ENCODE measurements at places on chromosomes 16 and 17.

GRCh38 chr16:50234771-50235556, 31.4 kb upstream of the ADCY7 start:
- no peak for DNase-seq

DNA sequence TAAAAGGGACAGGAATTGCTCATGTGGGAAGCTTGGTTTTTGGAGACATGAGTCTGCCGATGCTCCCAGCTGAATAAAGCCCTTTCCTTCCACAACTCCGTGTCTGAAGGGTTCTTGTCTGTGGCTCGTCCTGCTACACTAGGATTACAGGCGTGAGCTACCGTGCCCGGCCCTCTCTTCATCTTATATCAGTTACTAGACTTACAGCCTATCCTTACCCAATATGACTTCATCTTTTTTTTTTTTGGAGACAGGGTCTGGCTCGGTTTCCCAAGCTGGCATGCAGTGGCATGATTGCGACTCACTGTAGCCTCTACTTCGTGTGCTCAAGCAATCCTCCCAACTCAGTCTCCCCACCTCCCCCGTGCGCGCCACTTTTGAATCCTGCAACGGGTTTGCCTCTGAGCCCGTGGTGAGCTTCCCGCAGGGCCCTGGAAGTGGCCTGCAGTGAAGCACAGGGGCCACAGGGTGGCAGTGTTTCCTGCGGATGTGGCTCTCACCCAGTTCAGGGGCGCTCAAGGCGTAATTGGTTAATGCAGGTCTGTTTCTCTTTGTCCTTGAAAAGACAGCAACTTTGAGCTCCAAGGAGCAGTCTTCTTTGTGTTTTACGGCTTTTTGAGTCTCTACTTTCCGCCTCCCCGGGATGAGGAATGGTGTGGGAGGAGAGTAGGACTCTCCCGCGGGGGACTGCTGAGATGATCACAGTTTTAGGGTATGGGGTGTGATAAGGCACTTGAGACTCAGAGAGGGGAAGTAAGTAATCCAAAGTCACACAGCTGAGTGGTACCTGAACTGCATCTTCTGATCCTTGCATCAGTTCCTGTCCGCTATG, 22.7 kb upstream of the GPRC5B start:
- DNase-seq, result peak; percentile 69

DNA sequence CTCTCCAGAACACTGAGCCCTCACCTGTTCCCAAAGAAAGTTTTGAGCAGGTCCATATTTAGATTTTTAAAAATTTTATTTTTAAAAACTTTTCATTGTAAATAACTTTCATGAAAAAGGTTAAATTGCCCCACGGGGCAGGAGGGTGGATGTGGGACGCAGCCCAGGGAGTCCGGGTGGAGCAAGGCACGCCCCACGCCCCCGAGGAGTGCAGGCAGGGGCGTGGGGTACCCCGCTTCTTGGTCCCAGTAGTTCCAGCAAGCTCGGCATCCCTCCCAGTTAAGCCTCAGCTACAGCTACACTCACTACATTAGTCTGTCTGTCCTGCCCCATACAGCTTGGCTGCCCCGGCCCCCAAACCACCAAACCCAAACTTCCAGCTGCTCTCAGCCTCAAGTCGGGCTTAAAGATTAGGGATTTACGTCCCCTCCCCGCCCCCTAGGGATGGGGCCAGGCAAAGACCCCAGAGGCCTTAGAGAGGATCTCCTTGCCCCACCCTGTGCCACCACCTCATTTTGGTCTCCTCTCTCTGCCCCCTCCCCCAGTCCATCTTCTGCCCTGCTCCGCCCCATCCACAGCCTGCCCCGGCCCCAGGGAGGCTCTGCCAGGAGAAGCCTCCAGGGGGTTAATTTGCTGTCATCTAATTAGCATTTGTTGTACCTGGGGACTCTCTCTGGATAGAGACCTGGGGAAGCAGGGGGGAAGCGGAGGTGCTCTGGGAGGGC, 4.6 kb downstream of the FOXJ1 start:
- no peak for DNase-seq

DNA sequence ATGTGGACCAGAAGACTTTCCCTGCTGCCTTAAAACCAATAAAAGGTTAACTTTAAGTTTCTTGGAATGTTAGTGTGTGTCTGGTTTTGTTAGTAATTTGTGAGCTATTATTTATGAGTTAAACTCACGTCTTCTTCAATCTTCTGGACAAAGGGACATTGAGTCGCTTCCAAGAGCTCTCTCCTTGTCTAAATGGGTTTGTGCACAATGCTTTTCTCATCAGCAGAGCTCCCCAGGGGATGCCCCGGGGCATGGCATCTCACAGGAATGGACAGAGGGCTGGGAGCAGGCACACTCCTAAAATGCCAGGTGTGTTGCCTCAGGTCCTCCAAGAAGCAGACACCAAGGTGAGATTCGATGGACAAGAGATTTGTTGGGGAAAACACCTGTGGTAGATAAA, 90.5 kb downstream of the RGS9 start:
- no peak for DNase-seq

DNA sequence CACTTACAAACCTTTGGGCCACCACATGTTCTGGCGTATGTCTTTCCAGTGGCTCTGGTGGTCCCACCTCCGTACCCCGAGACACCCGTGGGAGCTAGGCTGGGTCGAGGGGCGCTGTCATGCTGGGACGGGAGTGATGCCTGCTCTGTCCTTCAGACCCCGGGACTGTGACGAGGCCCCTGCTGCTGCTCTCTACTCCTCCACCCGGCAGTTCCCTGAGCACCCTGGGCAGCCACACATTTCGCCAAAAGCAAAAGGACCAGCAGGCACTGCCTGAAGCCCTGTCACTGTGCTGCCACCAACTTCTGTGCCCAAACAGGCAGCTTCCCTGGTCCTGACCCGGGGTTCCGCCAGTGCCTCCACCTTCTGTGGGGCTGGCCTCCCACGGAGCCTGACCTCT, 15.5 kb downstream of the DOC2B start:
- no peak for DNase-seq

DNA sequence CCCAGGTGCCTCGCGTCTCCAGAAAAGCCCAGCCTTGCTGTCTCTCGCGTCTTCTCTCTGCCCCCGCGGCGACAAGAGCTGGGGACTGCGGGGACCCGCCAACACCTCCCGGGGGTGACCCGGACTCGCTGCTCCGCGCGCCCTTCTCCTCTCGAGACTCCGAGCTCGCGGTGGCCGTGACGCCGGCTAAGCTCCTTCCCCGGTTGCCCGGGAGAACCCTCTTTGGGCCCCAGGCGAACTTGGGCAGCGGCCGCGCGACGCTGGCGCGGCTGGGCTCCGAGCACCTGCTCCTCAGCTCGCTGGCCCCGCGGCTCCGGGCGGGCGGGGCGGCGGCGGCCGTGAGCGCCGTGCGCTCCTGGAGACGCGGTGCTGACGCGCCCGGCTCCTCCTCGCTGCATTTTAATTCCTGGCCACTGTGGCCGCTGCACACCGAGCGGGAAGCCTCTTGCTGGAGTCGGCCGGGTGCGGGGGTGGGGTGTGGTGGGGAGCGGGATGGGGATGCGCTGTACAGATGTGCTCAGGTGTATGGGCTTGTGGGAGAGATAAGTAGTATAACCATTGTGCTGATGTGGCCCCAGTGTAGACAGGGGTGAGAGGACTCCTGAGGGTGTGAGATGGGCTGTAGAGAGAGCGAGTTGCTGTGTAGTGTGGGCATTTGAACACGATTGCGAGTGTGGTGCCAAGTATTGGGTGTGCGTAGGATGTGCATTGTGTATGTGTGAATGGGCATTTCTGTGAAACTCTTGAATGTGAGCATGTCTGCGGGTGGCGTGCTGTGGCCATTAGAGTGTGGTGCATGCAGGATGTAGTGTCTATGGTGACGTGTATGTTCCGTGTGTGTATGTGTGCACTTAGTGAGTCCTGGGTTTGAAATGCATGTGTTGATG, at the start of gene ASIC2:
Gene ASIC2, minus strand, starts transcription at position 315 of the 887 bp plus-strand sequence.
- no peak for DNase-seq

- DNase-seq, result no peak
Measured at GRCh38 chr16:23965137-23965733, 129.5 kb downstream of the PRKCB start.

DNA sequence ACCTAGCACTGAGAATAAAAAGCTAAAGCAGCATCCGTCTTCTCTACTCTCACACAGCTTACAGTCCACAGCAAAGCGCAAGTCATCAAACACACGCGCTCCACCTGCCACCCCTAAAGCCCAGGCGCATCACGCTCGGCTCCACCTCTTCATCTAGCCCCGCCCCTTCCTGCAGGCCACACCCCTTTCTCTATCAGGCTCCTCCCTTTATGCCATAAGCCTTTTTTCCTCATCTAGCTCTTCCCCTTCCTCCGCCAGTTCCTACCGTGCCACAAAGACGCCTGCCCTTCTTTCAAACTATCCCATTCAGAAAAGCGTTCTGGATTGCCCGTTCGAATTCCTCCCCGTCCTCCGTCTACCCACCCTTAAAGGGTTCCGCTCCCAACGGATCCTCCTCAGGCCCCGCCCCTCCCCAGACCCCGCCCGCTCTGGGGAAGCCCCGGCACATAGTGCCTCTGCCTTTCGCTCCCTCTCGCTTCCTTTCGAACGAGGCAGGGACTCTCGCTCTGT, 417 bp downstream of the C16orf46 start:
- DNase-seq, result no peak

GRCh38 chr17:28318759-28319597, at the start of gene TMEM97:
TMEM97 (plus strand) TSS chr17:28319200; CDS start chr17:28319240, 40 bp downstream.
- DNase-seq, result peak; percentile 97

DNA sequence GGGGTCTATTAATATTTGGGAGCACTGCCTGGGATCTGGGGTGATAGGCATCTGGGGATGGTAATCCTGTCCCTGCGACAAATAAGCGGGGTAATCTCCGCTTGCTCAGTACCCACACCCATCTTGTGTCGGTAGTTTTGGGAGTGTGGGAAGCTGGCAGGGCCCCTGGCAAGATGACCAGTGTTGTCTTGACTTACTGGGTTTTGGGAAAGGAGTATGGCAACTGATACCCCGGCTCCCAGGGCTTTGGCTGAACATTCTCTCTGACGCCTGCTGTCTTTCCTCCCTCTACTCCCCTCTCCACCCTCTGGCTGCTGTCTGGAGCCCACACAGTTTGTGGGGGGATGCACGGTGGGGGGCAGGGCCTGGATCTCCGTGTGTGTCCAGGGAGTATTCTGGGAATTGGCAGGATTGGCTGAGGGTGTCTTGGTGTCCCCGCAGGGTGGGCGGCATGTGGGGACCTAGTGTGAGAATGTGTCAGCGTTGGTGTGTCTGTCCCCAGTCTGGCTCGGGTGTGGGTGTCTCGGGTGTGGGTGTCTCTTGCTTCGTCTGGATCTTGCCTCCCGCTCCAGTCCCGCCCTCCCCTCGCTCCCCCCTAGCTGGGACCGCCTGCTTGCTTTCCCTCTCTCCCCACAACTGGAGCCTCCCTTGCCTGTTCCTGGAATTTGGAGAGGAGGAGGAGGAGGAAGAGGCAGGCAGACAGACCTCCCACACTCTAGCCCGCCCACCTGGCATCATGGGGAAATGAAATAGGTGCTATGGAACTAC, 12.0 kb downstream of the RARA start:
- DNase-seq, result peak; percentile 90

GRCh38 chr16:5012887-5013286, 20.8 kb downstream of the NAGPA start:
- no peak for DNase-seq

Measured in muscle of arm (tissue), 14 donors.